ENCODE measurements at places on chromosomes 2 and 18. TPM values are rescaled to one million over a fixed set of nuclear protein-coding genes. Genes with fewer than 3 reads are reported as not detected.

The TFCP2L1 gene
- 14.7 TPM for total RNA-seq

The AQP12B gene
- total RNA-seq = not detected

The TPO gene
- total RNA-seq = not detected

The CPO gene
- total RNA-seq = not detected

The COL3A1 gene
- total RNA-seq = 0.09 TPM

The CNDP1 gene
- total RNA-seq = not detected

The ANO7 gene
- 1.9 TPM for total RNA-seq

The UGT1A1 gene
- total RNA-seq = 0.39 TPM

The DNAH7 gene
- total RNA-seq = 1.3 TPM

The CPLX4 gene
- total RNA-seq = not detected

The PJVK gene
- total RNA-seq = 1.4 TPM

The RAB1A gene
- total RNA-seq = 231 TPM

The CABYR gene
- total RNA-seq = 15.4 TPM

The ERMN gene
- total RNA-seq = not detected

The SIX3 gene
- total RNA-seq = 1.9 TPM

The PMAIP1 gene
- total RNA-seq = 11.7 TPM

The CHRNA1 gene
- total RNA-seq = not detected

The PFN4 gene
- 1.1 TPM for total RNA-seq

The ABCA12 gene
- 0.17 TPM for total RNA-seq

The DSG4 gene
- not detected for total RNA-seq

The LRP1B gene
- not detected for total RNA-seq

The CASP8 gene
- total RNA-seq = 35.7 TPM

The POMC gene
- not detected for total RNA-seq

The PLB1 gene
- 2.4 TPM for total RNA-seq

The CNDP2 gene
- 80.1 TPM for total RNA-seq

The NT5C1B gene
- not detected for total RNA-seq

The TSPYL6 gene
- not detected for total RNA-seq

The PNPT1 gene
- 30.2 TPM for total RNA-seq

The CEP76 gene
- total RNA-seq = 6.3 TPM

The FSIP2 gene
- not detected for total RNA-seq

The MC2R gene
- not detected for total RNA-seq

The BUB1 gene
- 44.2 TPM for total RNA-seq

The XIRP2 gene
- not detected for total RNA-seq

Data from A549 treated with Mapracorat at 1 μM for 4 hours (cell line).